Activated CD4-positive, alpha-beta memory T cell treated with anti-CD3 and anti-CD28 coated beads for 36 hours (primary cell): ENCODE measurements at places on chromosomes 4 and X.

DNA sequence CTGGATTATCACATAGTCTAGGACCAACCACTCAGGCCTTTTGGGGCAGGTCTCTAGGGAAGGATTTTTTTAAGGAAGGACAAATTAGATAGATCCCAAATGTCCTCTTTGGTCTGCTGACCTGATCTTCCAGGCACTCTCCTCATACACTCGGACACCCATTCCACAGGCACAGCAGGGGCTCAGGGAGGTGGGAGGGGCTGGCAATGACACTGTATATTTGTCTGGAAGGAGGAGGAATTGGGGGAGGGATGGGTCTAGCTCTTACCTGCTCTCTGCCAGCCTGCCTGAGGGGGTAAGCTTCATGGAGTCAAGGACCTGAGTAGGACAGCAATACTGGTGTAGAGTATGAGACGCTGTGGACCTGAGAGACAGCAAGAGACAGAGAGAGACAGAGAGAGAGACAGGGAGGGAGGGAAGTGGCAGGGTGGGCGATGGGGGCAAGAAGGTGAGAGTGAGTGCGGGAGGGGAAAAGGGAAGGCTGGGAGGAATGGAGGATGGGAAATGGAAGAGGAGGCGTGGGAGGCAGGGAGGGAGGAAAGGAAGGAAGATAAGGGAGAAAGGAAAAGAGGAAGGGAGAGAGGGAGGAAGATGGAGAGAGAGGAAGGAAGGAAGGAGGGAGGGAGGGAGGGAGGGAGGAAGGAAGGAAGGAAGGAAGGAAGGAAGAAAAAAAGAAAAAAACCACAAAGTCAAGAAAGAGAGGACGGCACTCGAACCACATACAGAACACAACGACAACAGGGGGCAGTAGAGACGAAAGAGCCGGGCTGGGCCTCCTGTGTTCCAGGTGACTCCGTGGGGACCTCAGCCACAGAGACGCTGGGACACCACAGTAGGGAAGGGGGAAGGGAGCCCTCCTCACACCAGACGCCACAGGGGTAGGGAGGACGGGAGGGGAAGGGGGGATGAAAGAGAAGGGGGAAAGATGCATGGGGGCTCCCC is 1.8 kb downstream of the IQSEC2 start:
- DNase-seq: peak; percentile 35

- DNase-seq: no peak
Measured at GRCh38 chr4:82525307-82525911, 36.4 kb downstream of the TMEM150C start.

DNA sequence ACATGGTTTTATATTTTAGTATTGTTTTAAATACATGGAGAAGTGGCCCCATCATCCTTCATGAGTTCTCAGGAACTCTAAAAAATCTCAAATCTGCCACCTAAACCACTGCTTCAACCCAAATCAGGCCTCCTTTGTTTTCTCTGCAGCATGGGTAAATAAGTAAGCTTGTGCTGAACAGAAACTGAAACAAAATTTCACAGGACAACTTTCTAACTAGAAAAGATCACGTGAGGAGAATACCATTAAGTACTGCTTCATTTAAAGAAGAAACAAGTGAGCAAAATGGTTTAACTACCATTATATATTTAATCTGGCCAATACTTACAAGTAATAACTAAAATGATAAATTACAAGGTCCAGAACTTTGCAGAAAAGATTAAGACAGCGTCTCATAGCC is 2.5 kb downstream of the ARAP2 start:
- DNase-seq: no peak

DNA sequence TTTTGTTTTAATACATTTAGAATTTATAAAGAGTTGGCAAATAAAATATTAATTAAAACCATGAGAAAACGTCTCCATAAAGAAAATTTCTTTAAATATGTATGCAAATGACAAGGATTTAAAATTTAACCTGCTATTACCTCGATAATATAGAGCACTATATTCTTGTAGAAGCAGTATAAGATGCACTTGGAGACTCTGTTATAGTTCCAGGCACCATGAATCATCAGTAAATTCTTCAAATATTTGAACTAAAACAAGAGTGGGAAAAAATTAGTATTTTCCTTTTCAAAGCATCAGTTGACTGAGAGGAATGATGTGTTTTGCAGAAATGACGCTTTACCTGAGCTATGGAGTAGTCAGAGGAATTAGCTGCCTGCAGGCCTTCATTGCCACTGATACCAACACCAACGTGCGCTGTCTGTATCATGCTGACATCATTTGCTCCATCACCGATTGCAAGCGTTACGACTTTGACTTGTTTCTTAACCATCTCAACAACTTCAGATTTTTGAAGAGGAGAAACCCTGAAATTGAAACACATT is 67.3 kb downstream of the SHISA3 start:
- DNase-seq: no peak

DNA sequence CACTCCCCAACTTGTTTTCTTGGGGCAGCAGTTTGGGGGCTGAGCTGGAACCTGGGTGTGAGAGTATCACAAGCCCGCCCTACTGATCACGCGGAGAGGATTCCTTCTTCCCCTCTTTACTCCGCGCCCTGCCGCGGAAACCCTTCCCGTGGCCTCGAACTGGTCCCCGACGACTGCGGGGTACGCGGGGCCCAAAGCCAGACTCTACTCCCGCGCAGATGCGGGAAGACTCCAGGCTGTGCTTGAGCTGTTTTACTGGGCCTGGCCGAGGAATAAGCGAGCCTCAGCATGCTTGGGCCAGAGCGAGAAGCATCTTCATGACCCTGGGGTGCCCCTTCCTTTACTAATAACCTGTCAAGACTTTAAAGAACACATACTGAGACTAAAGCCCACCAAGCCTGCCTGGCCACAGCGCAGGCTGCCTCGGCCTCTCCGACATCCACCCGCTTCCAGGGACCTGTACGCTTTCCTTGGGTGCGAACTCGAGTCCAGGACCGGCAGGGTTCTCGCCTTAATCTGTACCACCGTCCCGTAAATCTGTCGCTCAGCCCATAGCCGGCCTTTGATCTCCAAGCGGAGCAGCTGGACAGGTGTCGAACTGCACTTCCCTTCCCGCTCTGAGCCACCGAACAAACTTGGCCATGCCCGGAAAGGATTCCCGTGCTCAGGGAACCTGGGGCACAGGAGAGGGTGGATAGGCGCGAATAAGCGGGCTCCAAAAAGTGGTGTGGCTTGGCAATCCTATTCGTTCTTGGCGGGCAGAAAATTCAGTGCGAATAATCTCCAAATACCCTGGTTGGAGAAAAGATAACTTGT is 55.0 kb upstream of the TMEM33 start:
- no peak for DNase-seq
